ENCODE measurements at places on chromosomes 1 and 21.

DNA sequence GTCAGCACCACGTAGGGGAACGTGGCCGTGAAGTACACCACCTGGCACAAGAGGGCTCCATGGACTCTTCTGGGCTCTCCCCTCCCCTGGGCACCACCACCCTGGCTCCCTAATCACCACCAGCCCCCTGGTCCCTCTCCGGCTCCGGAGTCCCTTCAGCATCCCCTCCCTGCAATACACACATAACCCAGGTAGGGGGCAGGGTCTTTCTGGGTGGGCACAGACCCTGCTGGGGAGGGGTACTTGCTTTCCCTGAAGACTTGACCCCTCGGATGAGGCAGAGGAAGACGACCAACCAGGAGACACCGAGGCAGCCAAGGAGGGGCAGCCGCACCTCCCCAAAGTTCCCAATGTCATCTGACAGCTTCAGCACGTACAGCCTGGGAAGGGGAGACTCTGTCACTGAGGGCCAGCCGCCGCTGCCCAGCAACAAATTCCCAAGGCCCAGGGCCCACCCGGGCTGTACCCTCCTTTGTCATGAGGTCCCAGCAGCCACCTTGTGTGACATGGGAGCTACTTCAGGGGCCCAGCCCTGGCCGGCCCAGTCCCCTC, 11.3 kb downstream of the CCDC24 start:
- DNase-seq = no peak

DNA sequence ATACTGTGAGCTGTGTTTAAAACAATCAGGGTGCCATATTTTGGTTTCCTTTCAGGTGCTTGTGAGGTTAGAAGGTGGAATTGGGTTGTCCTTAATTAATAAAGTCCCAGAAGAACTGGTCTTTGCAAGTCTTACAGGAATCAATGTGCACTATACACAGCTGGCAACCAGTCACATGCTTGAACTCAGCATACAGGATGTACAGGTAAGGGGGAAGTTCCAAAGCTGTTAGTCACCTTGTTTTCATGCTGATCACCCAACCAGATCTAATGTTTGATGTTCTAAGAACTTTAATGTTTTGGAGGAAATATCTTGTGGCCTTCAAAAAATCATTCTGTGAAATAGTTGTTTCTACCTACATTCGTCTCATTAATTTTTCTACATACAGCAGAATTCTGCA, 156.3 kb downstream of the VPS13D start:
- no peak for DNase-seq

- no peak for DNase-seq
These were observed 238.4 kb upstream of the DMRTA2 start for GRCh38 chr1:50661626-50662025.

- no peak for DNase-seq
These were observed 86.2 kb downstream of the EIF4G3 start for GRCh38 chr1:21090463-21090862.

GRCh38 chr21:14591882-14592281, 45.8 kb upstream of the SAMSN1 start:
- no peak for DNase-seq

GRCh38 chr1:13224480-13225060, 1.4 kb downstream of the PRAMEF18 start:
- no peak for DNase-seq

DNA sequence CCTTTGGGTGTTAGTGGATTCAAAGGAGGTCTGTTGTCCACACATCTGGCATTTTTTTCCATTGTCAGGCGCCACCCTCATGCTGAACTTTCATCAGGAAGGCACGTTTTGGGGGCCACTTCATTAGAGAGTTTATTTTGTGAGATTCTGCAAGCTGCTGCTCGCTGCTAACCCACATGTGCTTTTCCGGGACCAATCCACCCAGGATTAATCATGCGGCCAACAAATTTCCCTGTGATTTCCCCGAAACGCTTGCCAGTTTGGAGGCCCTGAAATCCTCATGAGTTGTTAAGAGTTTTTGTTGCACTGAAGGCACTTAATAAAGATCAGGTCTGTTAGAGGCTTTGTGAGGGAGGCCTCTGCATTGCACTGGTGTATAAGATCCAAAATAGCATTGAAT, 2.4 kb downstream of the PDPN start:
- no peak for DNase-seq

GRCh38 chr1:236890152-236891056, 95.3 kb downstream of the MTR start:
- DNase-seq = no peak

DNA sequence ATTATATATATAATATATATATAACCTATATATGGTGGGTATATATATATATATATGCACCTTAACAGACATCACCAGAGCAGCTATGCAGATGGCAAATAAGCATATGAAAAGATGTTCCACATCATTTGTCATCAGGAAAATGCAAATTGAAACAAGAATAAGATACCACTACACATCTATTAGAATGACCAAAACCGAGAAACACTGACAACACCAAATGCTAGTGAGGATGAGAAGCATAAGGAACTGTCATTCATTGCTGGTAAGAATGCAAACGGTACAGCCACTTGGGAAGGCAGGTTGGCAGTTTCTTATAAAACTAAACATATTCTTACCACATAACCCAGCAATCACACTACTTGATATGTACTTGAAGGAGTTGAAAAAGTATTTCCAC, 219.8 kb upstream of the PRMT6 start:
- no peak for DNase-seq

DNA sequence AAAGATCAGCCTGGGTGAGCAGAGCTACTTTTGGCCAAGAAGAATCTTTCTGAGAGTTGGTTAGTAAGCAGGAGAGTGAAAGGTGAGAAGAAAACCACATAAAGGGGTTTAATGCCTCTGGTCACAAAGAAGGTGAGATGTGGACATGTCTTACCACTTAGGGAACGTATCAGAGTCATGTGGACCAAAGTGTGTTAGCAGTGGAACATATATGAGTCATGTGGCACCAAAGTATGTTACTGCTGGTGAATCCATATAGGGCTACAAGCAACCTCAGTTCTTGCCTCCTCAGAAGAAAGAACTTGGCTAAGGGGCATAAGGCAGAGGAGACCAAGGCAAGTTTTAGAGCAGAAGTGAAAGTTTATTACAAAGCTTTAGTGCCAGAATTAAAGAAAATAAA, 411.6 kb upstream of the NEGR1 start:
- no peak for DNase-seq

DNA sequence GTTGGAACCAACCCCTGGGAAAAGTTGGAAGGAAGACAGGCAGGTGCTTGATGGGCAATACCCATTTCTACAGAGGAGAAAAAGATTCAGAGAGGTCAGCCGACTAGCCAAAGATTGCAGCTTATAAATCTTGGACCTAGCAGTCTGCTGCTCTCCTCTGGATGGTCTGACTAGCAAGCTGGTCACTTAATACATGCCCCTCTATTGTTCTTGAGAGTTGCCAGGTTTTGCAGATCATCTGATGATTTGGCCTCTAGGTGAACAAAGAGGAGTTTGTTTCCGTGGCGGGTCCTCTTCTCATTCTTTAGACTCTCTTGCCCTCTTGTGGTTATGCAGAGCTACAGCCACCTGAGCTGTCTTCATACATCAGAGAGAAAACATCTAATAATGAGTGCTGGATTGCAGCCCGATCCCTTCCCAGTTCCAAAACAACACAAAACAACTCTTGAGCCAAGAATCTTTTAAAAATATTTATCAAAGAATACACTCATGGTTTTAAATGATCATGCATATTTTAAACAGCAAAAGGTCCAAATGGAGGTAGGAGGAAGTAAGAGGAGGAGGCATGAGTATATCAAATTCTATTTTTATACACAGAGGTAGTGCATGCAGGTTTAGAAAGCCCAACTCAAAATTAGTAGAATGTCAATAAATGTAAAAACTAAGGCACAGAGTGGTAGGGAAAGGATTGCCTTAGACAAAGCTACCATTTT, 115.7 kb downstream of the SLC30A10 start:
- DNase-seq = peak; percentile 91

DNA sequence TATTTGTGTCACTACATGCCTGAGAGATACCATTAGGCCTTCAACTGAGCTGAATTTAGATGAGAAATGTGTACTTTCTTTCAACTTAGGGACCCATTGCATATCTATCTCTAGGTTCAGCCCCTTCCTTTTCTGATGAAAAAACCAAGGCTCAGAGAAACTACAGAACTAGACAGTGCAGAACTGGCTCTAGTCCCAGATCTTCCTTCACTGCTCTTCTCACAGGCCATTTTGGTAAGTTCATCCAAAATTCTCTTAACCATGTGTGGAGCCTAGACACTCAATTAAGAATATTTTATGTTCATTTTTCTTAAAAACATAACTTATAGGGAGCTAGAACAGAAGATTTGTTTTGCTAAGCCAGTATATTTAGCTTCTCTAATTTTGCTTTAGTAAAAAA, 128.9 kb downstream of the ASTN1 start:
- DNase-seq = no peak

DNA sequence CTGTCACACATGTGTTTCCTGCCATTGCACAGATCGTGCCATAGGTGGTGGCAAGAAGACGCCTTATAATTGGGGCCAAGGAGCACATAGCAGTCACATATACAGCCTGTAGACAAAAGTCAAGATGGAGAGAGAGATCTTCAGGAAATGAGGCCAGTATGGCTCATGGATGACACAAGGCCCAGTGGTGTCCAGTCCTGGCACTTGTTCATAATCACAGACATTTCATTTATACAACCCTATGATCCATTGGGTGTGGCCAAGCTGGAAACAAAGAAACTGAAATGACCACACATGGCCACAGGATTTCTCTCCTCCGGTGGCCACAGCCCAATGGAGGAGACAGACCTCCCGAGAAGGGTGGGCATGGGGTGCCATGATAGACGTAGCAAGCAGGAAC, 78.5 kb upstream of the KAZN start:
- DNase-seq = no peak

DNA sequence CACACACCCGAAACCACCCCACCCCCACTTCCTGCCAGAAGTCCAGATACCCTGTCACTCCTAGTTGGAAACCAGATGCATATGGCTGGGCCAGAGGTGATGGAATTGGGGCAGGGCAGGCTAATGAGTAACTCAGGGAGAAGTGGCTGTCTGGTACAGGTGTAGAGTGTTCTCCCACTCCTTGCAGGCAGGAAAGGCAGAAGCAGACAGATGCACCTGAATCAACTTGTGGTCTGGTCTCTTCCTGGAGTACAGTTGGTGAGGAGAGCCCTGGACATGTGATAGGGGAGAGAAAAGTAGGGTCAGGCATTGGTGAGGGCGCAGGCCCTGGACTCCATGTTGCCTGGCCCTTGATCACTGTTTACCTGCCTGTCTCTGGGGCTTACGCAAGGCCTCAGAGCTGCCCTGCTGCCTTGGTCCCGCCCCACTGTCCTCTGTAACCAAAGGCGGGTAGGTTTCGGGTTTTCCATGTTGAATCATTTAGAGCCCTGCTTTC, 2.5 kb downstream of the CGN start:
- peak; percentile 59 for DNase-seq

GRCh38 chr1:158371188-158371953, 17.7 kb downstream of the CD1E start:
- DNase-seq = no peak

DNA sequence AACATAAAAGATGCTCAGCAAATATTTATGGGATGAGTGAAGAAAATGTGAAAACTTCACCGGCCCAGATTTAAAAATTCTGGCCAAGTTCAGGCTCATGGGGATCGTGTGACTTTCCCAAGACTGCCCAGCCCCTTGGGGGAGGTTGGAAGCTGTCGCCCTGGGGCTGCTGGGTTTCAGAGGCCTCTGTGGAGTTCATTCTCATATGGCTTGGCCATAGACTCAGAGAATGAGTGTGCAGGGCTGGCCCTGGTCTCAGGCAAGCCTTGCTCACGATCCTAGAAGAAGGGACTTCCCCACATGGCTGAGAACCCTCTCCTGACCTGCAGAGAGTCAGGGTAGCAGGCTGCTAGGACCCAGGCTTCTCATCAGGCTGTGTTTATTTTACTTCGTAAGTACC, 24.6 kb downstream of the PADI2 start:
- no peak for DNase-seq

- DNase-seq = peak; percentile 59
These were observed 19.6 kb upstream of the FAM89A start for GRCh38 chr1:231059566-231060193.

DNA sequence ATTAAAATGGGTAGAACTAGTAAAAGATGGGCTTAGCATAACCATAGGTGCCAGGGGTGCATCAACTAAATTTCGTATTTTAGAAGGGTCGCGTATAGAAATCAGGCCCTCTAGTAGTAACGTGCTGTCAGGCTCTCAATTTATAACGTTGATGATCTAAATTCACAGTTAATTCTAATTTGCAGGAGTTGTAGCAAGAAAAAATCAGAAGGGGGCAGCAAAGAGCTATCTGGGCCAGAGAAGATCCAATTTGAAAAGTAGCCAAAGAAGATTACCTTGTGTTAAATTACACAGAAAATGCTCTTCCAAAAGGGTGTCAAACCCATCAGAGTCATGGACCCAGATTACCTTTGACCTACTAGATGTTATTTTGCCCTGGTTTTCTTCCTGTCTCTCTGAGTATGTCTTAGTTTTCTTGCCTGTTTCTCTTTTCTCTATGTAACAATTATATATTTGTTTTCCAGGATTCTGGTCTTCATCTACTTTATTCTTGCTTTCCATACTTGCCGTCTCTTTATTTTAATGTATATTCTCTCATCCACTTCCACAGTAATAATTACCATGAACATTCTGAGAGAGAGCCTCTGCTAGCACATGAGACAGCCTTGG, 1030.9 kb downstream of the AMY1C start:
- peak; percentile 4 for DNase-seq

- DNase-seq = no peak
These were observed 15.3 kb upstream of the NLRP3 start for GRCh38 chr1:247400685-247401084.

- DNase-seq = no peak
These were observed 63.3 kb upstream of the LRRC8D start for GRCh38 chr1:89757532-89757931.

DNA sequence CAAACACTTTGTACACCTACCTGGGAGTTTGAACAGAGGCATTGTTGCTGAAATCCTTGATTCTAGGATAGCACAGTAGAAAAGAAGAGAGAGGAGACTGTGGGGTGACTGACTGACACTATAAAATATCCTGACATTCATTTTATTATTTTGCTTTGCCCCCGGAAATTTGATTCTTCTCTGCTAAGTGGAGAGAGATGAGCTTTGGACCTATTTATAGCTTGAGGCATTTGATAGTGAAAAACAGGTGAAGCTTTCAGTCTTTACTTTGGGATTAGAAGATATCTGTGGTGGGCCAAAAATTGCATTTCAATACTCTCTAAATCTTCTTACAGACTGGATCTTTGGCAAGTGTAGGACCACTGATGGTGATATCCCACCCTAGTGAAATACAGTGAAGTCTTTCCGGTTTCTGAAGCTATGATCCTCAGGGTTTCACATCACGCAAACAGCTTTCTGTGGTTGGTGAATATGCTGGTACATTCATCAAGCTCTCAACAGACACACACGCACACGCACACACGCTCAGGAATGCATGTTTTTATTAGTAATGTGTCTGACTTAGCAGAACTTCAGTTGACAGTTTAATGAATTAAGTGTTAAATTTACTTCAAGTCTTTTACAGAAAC, at the start of gene AMPD1:
AMPD1 (minus strand) TSS at position 117 of the 629 bp plus-strand sequence; CDS start at position 42, 75 bp downstream.
- peak; percentile 9 for DNase-seq

GRCh38 chr1:29356663-29357062, 120.3 kb downstream of the PTPRU start:
- DNase-seq = no peak

Data from A172 (cell line).